NCI-H1436 (cell line): ENCODE measurements at places on chromosomes 2 and 18.

- no peak for DNase-seq
These were observed 828.4 kb upstream of the CHAC2 start for GRCh38 chr2:52939250-52939649.

DNA sequence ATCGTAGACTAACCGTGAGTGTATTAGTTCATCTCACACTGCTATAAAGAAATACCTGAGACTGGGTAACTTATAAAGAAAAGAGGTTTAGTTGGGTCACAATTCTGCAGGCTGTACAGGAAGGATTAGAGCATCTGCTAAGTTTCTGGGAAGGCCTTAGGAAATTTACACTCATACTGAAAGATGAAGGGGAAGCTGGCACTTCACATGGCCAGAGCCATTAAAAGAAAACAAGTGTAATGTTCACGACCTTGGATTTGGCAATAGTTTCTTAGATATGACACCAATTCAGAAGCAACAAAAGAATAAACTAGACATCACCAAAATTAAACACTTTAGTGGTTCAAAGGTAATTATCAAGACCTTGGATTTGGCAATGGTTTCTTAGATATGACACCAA is 23.8 kb downstream of the ABCB11 start:
- DNase-seq = no peak

- DNase-seq = no peak
These were observed 297.0 kb upstream of the COL3A1 start for GRCh38 chr2:188677142-188677541.

DNA sequence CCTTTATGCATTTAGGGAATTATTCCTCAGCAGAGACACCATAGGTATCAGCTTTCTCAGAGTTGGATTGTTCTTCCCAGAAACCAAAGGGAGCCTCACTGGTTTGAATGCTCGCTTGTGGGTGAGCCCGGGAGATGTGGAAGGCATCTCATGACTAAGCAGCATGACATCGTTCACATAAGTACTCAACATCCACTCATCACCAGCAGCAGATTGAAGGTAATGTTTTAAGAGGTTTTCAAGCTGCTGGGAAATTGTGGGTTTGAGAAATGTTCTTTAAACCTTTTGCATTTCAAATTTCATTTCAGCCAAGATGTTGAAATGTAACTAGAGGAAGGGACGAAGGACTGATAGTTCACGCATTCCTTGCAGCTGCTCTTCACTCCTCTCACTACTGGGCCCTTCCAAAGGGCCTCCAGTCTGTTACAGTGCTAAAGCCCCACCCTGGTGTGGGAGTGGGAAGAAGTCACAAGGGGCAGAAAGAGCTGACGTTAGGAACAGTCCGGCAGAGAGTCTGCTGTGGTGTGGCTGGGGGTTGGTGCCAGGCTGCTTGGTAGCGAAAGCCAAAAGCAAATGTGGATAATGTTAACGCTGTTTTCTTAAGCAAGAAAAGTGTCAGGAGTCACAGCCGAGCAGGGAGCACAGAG is 324.5 kb upstream of the EPHA4 start:
- no peak for DNase-seq

GRCh38 chr2:144625626-144626025 is 105.7 kb upstream of the ZEB2 start:
- no peak for DNase-seq
